ENCODE measurements at places on chromosomes 6 and 20.

DNA sequence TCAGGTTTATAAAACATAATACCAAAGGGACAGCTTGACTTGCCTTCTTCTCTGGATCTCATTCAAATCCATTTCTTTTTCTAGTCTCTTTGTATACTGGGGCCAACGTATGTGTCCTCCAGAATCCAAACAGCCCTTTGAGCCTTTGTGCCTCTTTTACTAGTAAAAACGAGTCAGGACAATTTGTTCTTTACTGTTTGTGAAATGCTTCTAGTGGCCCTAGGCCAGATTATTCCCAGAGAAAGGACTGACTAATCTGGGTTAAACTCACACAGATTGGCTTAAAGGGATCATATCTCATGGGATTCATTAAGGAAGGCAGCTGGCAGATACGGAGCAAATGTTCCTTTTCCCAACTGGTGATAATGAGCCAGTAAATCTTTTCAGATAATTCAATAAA lies 32.1 kb upstream of the MANEA start:
- DNase-seq, result no peak

GRCh38 chr6:5438922-5439584 lies 177.7 kb downstream of the FARS2 start:
- no peak for DNase-seq

DNA sequence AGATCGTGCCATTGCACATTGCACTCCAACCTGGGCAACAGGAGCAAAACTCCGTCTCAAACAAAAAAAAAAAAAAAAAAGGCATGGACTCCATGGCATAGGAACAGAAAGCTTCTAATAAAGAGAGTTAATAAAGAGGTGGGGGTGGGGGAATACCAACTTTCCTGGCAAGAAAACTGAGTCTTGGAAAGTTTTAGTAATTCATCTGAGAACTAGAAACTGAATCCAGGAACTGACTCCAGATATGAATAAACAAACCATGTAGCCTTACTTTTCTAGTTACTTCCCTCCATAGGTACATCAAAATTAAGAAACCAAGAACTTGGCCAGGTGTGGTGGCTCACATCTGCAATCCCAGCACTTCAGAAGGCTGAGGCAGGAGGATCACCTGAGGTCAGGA lies 38.5 kb downstream of the PTPRT start:
- DNase-seq, result no peak

DNA sequence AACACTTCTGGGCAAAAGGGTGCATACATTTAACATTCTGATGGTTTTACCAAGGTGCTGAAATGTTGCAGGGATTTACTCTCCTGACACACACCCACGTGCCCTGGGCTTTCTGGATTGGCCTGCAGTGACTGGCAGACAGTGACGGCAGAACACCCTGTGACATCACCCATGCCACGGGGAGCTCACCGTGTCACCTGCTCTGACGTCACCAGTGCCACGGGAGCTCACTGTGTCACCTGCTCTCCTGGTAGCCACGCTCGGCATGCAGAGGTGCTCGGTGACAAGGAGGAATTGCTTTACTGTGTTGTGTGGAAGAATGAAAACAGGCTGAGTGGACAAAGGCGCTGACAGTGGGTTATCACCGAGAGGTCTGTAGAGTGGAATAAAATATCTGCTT lies 99.3 kb downstream of the RAMACL start:
- no peak for DNase-seq

Data from GOT3 (cell line).